ENCODE measurements at places on chromosomes 2 and 18. TPM values are rescaled to one million over a fixed set of nuclear protein-coding genes. Genes with fewer than 3 reads are reported as not detected.

Gene CXCR2
- 0.31 TPM for total RNA-seq

Gene MXD1
- total RNA-seq: 3.6 TPM

Gene NR4A2
- 0.32 TPM for total RNA-seq

Gene GLI2
- 0.44 TPM for total RNA-seq

Measured in foreskin keratinocyte (primary cell).